NCI-H2171 (cell line): ENCODE measurements at places on chromosomes 13 and 19.

DNA sequence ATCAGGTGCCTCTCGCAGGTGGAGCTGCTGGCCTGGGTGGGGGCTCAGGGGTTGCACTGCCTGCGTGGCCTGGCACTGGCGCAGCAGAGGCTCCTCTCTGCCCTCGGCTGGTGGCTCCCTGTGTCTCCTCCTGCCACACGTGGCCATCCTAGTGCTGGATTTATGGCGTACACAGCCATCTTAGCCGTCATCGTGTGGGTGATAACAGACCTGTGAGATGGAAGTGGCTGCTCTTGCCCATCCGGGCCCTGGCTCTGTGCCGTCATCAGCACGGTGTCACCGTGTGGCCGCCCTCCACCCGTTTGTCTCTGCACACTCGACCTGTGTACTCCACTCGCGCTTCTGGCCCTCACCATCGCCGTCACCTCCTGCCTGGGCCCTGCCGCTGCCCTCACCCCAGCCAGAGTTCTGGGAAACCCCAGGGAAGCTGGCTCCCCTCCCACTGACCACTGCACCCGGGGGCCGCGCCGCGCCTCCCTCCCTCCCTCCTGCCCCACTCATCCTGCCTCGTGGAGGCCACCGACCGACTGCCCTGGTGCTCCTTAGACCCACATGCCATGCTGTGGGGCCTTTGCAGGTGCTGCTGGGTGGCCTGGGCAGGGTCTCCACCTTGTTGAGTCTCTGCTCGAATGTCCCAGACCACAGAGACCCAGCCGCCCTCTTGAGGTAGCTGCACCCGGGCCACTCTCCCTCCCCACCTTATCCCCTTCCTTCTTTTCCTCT lies 29.5 kb downstream of the TMEM255B start:
- no peak for DNase-seq

- no peak for DNase-seq
These were observed 281.6 kb downstream of the ZNF536 start for GRCh38 chr19:30653646-30654386.

DNA sequence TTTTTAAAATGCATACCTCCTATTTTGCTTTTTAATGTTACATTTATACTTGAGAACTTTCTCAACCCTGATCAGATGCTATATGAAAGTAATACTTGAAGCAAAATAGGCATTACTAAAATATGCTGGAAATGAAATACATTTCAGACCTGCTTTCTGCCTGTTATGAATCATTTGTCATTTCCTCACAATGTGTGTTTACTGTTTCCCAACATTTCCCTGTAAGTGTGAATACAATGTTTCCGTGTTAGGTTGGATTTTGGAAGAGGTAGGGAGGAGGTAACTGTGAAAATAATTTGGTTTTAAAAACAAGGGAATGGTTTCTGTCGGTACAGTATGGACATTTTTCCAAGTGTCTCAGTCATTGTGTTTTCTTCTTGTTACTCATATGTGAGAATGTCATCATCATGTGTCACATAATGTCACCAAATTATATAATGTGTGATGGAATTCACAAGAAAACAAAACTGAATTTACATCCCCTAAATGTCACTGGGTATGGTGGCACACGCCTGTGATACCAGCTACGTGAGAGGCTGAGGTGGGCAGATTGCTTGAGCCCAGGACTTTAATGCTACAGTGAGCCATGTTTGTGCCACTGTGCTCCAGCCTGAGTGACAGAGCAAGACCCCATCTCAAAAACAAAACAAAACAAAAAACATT lies 43.0 kb downstream of the ZAR1L start:
- DNase-seq: no peak

DNA sequence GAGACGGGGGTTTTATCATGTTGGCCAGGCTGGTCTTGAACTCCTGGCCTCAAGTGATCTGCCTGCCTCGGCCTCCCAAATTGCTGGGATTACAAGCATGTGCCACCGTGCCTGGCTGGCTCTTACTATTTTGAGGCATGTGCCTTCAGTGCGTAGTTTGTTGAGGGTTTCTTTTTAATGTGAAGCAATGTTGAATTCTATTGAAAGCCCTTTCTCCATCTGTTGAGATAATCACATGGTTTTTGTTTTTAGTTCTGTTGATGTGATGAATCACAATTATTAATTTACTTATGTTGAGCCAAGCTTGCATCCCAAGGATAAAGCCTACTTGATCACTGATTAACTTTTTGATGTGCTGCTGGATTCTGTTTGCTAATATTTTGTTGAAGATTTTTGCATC lies 290.9 kb downstream of the KCNRG start:
- DNase-seq: no peak

DNA sequence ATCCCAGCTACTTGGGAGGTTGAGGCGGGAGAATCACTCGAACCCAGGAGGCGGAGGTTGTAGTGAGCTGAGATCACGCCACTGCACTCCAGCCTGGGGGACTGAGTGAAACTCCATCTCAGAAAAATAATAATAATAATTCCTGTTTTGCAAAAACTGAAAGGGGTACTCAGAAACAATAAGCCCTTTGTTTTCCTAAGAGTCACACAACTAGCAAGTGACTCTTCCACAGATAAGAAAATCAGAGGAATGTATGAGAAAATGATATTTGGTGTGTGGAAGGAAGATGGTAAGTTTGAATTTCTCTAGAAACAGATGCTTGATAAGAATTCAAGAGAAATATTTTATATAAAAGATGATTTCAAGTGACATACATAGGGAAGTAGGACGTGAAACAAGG lies 35.1 kb downstream of the SYDE1 start:
- DNase-seq: no peak

GRCh38 chr19:46755077-46755852 lies 9.0 kb upstream of the STRN4 start:
- DNase-seq: no peak

DNA sequence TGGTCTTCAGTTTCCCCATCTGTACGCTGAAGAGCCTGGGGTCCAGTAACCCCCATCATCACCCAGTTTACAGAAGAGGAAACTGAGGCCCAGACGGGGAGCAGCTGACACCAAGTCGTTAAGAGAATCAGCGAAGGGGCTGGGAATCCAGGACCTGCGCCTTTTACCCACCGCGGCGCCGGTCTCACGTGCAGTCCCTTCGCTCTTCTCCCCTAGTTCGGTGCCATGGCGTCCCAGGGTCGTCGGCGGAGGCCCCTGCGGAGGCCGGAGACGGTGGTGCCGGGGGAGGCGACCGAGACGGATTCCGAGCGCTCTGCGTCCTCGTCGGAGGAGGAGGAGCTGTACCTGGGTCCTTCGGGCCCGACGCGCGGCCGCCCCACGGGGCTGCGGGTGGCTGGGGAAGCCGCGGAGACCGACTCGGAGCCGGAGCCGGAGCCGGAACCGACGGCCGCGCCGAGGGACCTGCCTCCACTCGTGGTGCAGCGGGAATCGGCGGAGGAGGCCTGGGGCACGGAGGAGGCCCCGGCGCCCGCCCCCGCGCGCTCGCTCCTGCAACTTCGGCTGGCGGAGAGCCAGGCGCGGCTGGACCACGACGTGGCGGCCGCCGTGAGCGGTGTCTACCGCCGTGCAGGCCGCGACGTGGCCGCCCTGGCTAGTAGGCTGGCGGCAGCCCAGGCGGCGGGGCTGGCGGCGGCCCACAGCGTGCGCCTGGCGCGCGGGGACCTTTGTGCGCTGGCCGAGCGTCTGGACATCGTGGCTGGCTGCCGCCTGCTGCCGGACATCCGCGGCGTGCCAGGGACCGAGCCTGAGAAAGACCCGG lies 698 bp downstream of the BLOC1S3 start:
- DNase-seq: no peak

DNA sequence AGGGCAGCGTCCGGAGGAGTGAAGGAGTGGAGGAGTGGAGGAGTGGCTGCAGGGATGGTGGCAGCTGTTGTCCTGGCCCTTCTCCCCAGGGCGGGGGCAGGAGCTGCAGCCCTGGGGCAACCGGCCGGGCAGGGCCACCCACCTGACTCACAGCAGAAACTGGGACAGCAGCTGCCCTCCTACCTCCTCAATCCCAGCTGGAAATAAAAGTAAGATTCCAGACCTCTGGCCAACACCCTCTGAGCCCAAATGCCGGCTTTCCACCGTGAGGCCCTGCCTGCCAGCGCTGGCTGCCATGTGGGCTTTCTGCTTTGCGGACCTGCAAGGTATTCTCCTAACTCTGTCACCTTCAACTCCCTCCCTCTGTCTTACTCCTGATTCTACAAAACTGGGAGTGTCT lies 3.3 kb upstream of the CLPP start:
- DNase-seq: no peak

GRCh38 chr13:108629181-108629752 lies at the start of gene MYO16:
MYO16 (plus strand) TSS chr13:108629611; CDS start chr13:108629845, 234 bp downstream.
- no peak for DNase-seq

DNA sequence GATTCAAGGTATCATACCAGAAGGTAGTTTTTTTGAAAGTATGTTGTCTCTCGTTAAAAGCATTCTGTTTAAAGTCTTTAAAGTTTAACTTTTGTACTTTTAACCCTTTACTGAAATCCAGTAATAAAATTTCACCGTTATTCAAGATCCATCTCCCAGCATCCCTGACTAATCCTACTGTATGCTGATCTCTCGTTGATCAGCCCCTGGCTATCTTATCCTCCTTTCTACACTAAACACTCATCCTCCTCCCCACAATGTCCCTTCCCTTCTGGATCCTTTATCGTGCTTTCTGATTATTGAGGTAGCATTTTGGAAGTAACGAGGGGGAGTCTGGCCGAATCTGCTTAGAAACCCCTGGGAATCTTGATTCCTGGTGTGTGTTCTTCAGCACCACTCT lies 1.3 kb downstream of the TPP2 start:
- DNase-seq: no peak

GRCh38 chr13:33125821-33126570 lies 109.8 kb downstream of the KL start:
- no peak for DNase-seq

- no peak for DNase-seq
These were observed 117.9 kb downstream of the EFNB2 start for GRCh38 chr13:106417467-106418110.

DNA sequence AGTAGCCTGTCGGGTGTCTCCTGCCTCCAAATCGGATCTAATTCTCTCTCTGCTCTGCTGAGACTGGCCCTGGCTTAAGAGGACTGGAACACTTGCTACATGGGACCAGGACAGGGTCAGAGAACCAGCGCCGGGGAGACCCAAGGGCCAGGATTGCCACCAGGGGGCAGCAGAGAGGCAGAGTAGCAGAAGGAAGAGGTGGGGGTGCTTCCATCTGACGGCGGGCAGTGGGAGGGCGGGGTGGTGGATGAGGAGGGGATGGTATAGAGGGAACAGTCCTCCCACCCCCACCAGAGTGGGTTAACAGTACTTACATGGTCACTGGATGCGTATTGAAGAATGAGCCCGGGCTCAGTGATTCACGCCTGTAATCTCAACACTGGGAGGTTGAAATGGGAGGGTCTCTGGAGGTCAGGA lies 11.9 kb downstream of the SELENOW start:
- DNase-seq: peak; percentile 43

GRCh38 chr19:18802354-18802753 lies 11.2 kb upstream of the COMP start:
- no peak for DNase-seq

GRCh38 chr13:32426191-32426989 lies 1.5 kb downstream of the N4BP2L1 start:
- no peak for DNase-seq

DNA sequence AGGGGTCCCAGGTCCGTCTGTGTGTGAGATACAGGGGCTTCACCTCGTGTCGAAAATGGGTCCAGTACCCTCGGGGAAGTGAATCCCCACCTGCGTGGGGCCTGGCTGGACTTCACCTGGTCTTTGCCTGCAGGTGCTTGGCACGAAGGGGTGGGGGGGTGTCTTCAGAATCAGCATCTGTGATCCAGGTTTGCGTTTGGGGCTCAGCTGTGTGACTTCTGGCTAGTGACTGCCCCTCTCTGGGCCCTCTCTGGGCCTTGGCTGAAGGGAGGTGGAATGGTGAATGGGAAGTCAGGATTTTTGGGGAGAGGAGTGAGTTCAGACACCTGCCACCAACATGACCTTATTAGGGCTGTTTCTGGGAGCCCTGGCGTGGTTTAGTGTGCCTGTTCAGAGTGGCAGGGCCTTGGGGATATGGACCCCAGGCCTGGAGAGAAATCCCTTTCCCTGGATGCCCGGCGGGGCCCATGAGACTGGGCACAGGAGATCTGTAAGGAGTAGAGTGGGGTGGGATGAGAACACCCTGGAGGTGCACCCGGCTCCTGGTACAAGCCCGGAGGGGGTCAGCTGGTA lies 2.7 kb downstream of the CELF5 start:
- no peak for DNase-seq

DNA sequence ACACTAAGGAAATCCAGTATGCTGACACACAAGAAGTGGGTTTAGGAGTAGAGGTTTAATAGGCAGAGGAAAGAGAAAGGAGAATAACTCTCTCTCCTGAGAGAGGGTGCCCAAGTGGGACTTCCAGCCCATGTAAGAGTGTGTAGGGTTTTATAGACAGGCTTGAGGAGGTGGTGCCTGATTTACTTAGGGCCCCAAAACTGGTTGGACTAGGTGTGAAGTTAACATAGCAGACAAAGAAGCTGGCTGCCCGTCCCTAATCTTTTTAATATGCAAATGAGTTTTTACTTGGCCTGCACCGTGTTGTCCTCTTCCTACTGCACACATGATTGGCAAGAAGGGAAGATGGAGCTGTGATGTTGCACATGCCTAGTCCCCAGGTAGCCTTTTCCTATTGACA lies 752.5 kb upstream of the SLITRK5 start:
- no peak for DNase-seq

GRCh38 chr13:71251292-71251951 lies 615.6 kb downstream of the DACH1 start:
- DNase-seq: no peak

DNA sequence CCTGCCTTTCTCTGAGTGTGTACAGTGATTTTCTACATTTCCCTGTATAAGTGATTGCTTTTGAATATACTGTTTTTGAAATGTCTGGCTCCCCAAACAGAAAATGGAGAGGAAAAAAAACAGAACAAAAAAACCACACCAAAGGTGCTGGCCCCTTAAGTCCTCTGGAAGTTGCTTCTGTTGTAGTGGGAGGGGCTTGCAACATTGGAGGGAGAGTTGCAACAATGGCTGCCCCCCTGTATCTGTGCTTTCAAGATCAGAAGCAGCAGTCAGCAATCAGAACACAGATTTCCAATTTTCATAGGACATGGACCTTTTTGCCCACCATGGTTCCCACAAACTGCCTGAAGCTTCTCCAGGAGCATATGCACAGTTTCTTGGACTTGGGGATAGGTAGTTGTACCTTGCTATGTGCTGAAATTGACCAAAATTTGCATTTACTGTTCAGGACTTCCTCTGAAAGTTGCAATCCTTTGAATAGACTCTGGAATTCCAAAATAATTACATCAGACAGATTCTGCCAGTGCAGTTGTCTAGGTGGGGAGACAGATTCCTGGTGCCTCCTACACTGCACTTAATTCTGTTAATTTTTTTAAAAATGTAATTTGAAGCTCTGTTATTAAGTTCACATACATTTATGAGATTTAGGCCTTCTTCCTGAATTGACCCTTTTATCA lies 13.8 kb downstream of the BIVM start:
- DNase-seq: no peak

- DNase-seq: no peak
These were observed 14.5 kb upstream of the MPHOSPH8 start for GRCh38 chr13:19618977-19619376.
